Adipocyte (in vitro differentiated cells): ENCODE measurements at places on chromosomes 16 and 17.

DNA sequence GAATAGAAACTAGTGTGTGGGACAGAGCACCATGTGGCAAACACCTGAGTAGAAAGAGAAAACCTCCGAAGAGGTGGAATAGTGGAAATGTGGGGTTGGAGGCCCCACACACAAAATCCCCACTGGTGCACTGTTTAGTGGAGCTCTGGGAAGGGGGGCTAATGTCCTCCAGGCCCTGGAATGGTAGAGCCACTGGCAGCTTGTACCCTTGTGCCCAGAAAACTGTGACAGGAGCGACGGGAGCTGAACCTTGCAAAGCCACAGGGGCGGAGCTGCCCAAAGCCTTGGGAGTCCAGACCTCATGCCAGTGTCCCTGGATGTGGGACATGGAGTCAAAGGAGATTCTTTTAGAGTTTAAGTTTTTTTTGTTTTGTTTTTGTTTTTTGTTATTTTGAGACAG, 50.6 kb downstream of the RNF112 start:
- DNase-seq: no peak

DNA sequence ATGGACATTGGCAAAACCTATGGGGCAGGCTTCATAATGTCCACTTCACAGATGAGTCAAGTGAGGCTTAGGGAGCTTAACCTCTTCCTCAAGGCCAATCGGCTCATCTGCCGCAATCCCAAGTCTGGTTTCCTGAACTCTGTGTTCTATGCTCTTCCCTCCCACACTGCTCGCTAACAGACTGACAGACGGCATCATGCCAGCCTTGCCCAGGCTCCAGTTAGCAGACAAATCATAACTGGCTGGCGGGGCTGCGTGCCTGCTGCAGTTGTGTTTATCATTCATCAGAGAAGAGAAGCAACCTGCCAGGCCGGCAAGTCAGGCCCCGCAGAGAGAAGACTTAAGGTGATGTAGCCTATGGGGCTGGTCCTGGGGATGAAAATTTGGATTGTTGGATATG, 216.2 kb upstream of the ASIC2 start:
- DNase-seq: no peak

DNA sequence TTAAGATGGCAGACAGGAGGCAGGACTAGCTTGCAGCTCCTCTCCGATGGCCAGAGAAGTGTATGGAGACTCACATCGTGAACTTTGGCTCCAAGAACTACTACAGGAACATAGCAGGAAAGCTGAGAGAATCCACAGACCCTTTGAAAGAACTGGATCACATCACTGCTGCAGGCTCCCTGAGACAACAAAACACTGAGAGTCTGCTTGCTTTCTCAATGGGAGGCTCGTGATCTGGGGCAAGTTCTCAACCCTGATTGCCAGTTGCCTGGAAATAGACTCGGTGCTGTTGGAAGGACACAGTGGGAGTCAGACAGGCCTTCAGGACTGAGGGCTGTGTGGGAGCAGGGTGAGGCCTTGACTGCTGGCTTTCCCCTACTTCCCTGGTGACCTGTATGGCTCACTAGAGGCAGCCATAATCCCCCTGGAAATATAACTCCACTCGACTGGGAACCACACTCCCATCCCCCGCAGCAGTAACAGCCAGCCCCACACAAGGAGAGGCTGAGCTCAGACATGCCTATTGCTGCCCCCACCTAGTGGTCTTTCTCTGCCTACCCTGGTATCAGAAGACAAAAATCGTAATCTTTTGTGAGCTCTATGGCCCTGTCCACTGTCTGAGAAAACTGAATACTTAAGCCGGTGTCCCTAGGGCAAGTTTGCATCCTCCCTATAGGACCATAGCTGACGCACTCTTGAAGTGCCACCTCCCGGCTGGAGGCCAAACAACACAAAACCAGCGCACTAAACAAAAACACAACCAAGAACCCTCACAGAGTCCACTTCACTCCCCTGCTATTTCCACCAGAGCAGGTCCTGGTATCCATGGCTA, 238.4 kb downstream of the CEP112 start:
- DNase-seq: no peak

DNA sequence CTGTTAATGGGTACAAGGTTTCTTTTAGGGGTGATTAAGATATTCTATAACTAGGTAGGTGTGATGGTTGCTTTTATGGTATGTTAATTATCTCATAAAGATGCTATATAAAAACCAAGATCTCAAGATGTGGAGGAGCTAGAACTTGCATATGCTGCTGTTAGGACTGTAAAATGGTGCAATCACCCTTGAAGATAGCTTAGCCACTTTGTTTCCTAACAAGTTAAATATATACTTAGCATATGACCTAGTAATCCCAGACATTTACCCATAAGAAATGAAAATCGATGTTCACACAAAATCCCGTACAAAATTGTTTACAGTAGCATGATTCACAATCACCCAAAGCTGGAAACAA, 25.1 kb downstream of the GGA2 start:
- no peak for DNase-seq

GRCh38 chr17:1312261-1312870, 32.9 kb downstream of the TRARG1 start:
- no peak for DNase-seq

- DNase-seq: no peak
These were observed 887.8 kb upstream of the SOX9 start for GRCh38 chr17:71232801-71233559.

DNA sequence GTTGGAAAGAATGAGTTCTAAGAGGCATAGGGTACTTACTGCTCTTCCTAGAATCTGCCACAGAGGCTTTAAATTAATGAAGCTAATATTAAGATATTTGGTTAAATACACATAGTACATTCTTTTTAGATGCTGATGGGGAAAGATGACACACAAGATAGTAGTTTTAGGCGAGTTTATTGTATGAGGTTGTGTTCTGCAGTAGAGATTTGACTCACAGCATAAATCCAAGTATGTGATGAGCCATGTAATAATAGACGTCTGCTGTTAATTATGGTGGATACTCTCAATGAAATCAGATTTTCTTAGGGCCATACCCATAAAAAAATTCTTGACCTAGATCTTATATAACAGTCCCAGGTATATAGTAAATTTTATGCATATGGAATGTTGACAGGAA, 8.0 kb downstream of the TNRC6C start:
- DNase-seq: no peak

- DNase-seq: no peak
These were observed 27.3 kb upstream of the CNOT1 start for GRCh38 chr16:58656899-58657298.

DNA sequence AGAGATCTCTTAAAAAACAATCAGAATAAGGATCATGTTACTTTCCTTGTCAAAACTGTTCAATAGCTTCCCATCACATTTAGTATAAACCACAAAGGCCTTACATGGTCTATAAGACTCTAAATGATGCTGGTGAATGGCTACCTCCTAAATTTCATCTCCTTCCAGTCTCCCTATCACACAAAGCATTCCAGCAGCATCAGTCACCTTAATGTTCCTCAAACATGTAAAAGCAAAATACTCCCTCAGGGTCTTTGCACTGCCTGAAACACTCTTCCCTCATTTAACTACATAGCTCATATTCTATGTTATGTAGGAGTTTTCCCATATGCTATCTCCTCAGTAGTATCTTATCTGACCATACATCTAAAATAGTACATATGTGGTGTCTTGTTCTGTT, 53.5 kb upstream of the INTS2 start:
- peak; percentile 22 for DNase-seq

DNA sequence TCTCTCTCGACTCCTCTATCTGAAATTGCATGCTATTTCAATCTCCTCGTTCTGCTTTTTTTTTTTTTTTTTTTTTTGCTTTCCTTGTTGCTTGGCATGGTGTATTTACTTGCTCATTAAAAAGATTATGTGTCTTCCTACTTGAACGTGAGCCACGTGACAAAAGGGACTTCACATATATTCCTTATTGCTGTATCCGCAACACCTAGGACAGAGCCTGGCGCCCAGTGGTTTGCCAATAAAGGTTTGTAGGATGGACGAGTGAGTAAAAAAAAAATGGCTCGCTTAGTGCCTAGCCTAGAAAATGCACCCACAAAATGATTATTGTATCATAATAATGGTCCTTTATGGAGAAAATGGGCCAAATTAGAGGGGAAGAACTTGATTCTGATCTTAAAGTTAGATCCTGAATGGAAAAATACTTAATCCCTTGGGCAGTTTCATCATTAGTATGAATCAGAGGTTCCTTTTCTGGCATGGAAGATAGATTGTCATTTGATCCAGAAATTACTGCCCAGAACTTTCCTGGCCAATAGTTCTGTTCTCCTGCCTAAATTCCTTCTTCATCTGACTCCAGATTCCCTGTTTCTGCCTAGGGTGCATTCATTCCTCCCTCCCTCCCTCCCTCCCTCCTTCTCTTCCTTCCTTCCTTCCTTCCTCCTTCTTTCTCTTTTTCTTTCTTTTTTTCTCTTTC, 13.6 kb upstream of the TMEM220 start:
- DNase-seq: peak; percentile 82

- peak; percentile 77 for DNase-seq
These were observed 5.4 kb upstream of the KRT12 start for GRCh38 chr17:40872416-40872815.

DNA sequence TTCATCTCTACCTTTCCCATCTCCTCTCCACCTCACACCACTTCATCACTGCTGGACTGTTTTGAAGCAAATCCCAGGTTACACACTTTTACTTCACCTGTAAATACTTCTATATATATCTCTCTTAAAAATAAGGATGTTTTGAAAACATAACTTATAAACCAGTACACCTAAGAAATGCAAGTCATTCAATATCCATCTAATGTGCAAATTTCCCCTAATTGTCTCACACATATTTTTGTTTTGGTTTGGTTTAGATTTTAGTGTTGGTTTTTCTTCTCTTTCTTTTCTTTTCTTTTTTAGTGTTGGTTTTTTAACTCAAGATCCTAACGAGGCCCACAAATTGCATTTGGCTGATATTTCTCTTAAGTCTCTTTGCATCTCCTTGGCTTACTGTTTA, 17.9 kb upstream of the ZNF19 start:
- no peak for DNase-seq

GRCh38 chr16:52368859-52369258, 178.1 kb downstream of the TOX3 start:
- DNase-seq: no peak

DNA sequence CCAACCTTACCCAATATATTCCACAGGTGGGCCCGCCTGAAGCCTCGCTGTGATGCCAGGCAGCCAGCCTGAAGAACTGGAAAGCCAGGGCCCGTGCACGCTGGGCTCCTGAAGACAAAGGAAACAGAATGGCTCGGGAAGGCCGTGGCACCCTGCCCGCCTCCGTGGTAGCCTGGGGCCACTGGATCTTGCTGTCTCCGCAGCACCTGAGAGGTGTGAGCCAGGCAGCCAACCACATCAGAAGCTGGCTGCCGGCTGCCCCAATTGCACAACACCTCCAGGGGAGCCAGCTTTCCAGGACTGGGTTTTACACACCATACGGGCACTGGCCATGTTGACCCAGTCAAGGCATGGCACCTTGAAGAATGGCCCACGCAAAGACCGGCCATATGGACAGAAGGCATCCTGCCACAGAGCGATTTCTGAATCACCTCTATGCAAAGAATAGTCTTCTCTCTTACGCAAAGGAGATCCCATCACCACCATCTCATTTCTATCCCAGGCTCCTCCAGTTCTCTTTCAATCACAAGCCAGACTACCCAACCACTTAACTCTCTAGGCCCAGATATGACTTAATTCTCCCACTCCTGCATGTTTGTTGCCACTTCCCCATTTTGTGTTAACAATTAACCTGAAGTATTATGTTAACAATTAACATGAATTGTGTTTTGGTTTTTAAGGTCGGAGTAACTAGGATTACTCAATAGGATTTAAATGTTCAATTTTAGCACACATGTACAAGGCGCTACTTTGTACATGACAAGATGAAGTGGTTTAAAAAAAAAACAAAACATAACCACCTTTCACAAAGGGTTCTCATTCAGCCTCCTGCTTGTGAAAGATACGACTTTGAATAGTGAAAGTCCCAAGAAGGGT, 32.1 kb downstream of the ZFHX3 start:
- DNase-seq: no peak

GRCh38 chr17:14590459-14591250, 289.8 kb downstream of the HS3ST3B1 start:
- DNase-seq: no peak

DNA sequence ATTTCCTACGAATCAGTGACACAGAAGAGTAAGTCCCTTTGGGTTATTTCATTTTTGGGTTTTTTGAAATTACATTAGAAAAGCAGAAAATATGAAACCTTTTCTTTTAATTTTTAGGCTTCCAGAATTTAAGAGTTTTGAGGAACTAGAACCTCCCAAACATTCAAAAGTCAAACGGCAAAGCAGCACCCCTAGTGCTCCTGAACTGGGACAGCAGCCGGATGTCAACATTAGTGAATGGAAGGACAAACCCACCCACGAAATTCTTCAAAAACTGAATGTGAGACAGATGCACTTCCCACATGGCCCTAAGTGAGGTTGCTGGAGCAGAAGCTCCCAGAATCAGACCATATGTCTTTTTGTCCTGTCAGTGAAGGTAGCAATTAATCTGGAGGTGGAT, 199.4 kb downstream of the PHKB start:
- DNase-seq: no peak

- peak; percentile 51 for DNase-seq
These were observed 87.1 kb downstream of the USP22 start for GRCh38 chr17:20955427-20956323.

- no peak for DNase-seq
These were observed 92.4 kb downstream of the YPEL2 start for GRCh38 chr17:59423903-59424302.

DNA sequence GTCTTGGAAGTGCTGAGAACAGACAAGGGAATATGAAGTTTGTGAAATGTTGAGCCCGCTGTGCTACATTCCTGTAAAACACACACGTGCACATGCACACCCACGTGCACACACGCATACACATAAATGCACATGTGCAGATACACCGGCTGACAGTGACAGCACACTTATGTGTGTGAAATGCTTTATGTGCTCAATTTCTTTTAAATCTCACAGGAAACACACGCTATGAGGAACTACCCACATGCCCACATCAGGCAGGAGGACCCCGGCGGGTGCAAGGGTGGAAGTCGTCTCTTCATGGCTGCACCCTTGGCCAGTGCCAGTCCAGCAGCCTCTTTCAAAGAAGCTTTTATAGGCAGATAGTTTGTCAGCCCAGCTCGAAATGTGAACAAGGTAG, 561 bp upstream of the WFDC1 start:
- no peak for DNase-seq

- no peak for DNase-seq
These were observed 3.3 kb upstream of the MRM1 start for GRCh38 chr17:36597866-36598777.

DNA sequence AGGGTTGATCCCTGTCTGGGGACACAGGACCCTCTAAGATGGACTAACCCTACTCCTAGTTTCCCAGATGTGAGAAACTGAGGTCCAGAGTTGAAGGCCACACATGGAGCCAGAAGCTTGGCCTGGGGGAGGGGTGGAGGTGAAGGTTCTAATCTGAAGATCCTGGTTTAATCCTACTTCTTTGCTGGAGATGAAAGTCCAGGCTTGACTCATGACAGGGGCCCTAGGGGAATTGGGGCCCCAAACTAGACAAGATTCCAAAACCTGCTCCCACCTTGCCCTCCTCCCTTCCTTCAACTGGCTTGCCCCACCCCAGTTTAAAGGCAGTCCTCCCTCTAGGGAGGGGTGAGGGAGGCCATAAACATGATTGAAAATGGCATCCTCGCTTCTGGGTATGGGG, 21.6 kb downstream of the IGF2BP1 start:
- DNase-seq: no peak
